ENCODE measurements at places on chromosomes 5 and 9.
A peak's percentile ranks its signal among the peaks of the same experiment; 100 is the strongest.

DNA sequence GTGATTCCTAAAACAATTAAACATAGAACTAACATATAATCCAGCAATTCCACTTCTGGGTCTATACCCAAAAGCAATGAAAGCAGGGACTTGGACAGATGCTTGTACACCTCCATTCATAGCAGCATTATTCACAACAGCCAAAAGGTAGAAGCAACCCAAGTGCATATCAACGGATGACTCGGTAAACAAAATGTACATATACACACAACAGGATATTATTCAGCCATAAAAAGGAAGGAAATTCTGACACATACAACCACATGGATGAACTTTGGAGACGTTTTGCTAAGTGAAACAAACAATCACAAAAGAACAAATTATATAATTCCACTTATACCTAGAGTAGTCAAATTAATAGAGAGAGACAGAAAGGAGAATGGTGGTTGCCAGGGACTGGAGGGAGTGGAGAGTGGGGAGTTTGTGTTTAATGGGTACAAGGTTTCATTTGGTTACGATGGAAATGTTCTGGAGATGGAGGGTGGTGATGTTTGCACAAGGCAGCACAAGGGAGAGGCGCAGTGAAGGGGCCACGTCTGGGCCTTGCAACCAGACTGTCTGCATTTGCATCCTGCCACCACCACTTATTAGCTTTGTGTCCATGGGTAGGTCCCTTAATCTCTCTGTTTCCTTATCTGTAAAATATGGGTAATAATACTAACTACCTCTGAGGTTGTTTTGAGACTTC, 36.3 kb upstream of the RLN1 start:
- no peak for DNase-seq

DNA sequence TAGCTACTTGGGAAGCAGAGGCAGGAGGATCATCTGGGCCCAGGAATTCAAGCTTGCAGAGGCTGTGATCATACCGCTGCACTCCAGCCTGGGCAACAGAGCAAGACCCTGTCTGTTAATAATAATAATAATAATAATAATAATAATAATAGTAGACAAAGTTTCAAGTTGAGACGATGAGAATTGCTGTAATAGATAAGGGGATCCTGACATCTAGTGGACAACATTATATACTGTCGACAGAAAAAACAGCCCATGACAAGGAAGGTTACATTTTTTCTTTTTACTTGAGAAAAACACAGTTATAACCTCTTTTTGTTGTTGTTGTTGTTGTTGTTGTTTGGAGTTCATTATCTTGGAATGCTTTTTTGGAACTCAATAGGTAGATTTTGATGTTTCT, 35.3 kb downstream of the NDFIP1 start:
- DNase-seq, result no peak

- no peak for DNase-seq
Observed at GRCh38 chr5:75701856-75702255, 15.4 kb downstream of the POC5 start.

- DNase-seq, result no peak
Observed at GRCh38 chr5:107321906-107322305, 348.8 kb downstream of the EFNA5 start.

GRCh38 chr5:53090229-53090628, 19.3 kb downstream of the MOCS2 start:
- no peak for DNase-seq

DNA sequence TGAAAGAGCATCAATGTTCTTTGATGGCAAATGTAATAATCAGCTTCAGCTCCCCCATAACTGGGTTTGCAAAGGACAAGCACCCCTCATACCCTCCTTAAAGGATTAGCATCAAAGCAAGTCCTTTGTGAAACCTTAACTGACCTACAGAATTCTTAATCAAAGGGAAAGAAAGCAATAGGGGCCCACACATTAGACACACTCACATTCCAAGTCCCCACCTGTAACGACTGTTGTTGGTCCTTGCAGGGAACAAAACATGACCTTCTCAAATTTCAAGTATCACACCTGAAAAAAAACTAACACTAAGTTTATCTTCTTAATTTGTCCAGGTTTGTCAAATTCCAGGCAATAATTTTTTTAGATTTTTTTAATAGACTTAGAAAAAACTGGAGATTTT, 32.6 kb downstream of the TTC39B start:
- DNase-seq, result no peak

GRCh38 chr9:72843520-72844439, 109.1 kb downstream of the ALDH1A1 start:
- no peak for DNase-seq

DNA sequence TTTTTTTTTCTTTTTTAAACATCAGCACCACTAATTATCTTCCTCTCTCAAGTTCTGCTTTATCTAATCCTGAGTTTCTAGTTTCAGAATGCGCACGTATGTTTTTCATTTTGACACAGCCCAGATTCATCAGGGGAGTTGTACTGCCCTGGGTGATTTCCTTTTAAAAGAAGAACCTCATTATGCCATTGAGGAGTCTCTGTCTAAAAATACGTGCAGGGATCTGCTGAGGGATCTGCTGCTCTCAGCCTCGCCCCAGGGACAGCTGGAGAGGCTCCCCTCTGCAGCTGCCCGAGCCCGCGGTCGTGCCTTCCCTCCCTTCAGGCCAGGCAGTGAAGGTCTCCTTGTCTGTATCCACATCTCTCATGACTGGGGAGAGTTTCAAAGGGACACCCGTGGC, 273.1 kb downstream of the ARHGEF28 start:
- DNase-seq, result no peak

DNA sequence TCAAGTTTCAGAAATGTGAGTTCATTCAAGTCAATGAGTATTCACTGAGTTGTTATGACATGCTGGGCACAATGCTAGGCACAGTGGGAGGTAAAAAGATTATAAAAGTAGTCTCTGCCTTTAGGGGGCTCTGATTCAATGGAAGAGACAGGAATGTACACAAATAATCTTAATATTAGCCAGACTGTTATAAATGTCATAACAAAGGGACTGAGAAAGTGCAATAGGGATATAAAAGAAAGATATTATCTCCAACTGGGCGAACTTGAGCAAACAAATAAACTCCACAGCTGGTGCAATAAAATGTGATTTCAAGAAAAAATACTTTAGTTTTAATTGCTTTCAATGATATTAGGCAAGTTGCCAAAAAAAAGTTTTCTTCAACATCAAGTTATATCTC, 755.2 kb downstream of the BRINP1 start:
- no peak for DNase-seq

- no peak for DNase-seq
Observed at GRCh38 chr9:34343605-34344004, 14.2 kb downstream of the NUDT2 start.

- DNase-seq, result no peak
Observed at GRCh38 chr9:99361817-99362216, 139.7 kb downstream of the SEC61B start.

GRCh38 chr5:100706776-100707175, 171.6 kb downstream of the FAM174A start:
- no peak for DNase-seq

DNA sequence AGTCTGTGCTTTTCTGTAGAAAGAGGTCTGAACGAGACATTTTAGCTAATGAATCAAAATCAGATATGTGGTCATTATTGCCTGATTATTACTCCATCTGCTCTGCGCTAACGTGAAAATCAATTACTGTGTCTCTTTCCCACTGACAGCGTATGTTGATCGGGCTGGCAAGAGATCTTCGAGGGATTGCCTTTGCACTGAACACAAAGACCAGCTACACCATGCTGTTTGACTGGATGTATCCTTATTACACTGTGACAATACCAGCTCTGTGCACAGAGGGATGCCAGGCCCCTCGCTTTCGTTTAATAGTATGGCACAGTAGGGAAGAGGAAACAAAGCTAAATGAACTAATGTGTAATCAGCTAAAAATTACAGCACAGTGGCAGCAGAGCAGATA, 103.7 kb upstream of the TLX3 start:
- DNase-seq, result no peak

DNA sequence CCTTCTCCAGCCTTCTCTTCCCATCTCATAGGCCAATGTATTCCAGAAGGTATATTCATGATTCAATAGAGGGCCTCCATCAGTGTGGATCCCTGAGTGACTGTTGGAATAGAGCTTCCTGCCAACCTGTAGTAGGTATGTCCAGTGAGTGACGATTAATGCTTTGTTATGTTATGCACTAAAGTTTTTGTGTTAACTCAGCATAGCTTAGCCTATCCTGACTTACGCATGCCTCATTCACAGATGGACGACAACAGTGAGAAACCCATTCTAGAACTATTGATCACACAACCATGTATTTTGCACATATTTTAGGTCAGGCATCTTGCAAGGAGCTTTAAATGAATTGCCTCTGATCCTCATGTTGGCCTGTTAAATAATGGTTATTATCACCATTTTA, 225.5 kb upstream of the TRIM32 start:
- DNase-seq, result no peak

GRCh38 chr9:135648494-135649410, 9.4 kb upstream of the GLT6D1 start:
- no peak for DNase-seq

- DNase-seq, result no peak
Observed at GRCh38 chr5:97194366-97194765, 11.3 kb upstream of the RIOK2 start.

DNA sequence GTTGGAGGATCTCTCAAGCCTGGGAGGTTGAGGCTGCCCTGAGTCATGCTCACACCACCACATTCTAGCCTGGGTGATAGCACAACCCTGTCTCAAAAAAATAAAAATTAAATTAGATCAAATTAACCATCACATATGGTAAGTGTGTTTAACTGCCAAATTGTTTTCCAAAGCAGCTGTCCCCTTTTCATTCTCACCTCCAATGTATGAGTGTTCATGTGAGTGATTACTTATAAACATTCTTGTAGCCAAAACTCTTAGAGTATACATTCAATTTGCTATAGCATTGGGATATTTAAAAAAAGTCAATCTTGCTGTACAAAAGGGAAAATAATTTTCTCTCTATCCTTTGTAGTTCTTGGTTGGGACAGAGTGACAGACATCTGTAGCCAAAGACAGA, 53.4 kb upstream of the SNAPC3 start:
- DNase-seq, result no peak

DNA sequence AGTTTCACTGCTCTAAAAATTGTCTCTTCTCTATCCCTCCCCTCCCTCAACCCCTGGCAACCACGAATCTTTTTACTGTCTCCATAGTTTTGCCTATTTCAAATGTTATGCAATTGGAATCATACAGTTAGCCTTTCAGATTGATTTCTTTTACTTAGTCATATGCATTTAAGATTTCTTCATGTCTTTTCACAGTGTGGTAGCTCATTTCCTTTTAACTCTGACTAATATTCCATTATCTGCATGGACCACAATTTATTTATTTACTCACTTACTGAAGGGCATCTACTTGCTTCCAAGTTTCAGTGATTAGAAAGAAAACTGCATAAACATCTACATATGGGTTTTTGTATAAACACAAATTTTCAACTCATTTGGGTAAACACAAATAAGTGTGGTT, 372.3 kb downstream of the CDH18 start:
- DNase-seq, result no peak

DNA sequence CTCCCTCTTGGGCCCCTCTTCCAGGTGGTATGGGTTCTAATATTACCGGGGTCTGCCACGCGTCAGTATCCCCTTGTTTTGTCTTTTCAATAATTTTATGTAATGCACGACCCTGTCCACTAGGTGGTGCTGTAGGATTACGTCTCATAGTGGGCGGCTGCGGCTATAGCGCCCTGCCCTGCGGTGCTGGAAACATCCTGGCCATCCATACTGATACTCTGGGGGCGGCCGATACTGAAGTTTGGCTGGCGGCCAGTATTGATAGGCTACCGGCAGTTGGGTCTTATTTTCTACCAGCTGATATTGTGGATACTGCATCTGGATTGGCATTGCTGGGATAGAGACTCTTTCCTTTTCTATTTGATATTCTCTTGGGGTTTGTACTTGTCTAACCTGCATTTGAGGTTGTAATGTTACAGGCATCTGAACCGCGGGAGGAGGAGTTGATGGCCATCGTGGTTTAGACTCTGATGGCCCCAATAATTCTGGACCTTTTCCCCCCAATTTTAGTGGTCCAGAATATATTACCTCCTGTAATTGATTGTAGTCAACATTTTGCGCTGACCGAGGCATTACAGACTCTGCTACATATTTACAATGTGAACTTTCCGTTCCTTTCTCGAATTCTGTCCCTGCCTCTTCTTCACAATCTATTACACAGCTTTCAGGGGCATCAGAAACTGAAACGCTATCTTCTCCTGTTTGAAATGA, 3.3 kb upstream of the TMEM141 start:
- peak; percentile 44 for DNase-seq

DNA sequence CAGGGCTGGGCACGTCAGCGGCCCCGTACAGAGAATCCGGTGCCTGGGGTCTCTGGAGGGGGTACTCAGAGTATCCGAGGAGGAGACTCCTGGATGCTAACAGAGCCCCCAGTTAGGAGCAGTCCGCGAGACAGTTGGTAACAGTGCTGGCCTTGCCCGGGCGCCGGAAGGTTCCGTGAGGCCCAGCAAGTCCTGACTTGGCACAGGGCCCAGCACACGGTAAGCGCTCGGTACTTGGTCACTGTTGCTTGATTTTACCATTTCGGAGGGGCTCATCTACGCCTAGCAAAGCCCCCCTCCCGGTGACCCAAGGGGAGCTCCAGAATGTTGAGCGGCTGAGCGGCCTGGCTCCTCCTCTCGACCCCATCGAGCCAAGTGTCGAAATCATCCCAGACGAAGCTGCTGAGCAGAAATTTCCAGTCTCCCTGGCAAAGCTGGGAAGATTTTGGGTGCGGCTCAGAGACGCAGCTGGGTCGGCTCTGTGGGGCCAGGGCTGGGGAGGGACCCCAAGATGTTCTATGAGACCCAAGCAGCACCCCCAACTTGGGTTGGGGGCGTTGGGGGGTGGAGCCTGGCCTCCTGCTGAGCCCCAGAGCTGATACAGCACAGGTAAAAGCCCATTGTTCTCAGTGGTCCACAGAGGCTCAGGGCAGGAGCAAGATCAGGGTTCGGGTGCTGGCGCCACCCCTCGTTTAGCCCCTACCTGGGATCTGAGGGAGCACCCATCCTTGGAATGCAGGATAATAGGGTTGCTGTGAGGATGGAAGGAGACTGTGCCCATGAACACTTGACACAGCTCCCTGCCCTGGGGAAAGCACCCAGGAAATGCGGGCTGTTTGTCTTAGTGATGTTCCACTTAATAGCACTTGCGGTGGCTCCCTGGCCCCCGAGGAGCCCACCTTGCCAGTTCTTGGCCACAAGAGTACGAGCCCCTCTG, 137.2 kb downstream of the C9orf50 start:
- peak; percentile 30 for DNase-seq

- DNase-seq, result no peak
Observed at GRCh38 chr5:17912794-17913193, 278.5 kb downstream of the TAF11L14 start.

DNA sequence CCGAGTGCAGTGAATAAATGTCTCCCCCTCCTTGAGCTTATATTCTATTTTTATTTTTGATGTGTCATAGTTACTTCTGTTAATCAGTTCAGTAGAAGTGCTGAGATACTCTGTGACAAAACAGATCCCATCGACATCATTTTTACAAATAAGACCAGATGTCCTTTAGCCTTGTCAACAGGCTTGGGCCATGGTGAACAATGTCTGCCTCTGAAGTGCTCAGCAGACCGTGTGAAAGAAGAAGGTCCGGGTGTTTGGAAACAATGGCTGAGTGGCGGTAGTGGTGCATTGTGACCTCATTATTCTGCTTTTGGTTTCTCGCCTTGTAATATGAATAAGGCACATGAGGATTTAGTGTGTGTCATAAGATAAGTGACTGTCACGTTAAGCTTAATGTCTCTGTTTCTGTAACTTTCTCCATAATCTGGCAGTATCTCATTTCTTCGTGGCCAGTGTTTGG, 71.2 kb downstream of the SYK start:
- DNase-seq, result no peak

All from activated T-helper 9 cell treated with anti-CD3 and anti-CD28 coated beads, Interleukin-2, amount 50 U/mL, for 16 hours (primary cell).